ENCODE measurements at places on chromosomes 13 and 19.

GRCh38 chr19:45218911-45219743 lies 26.1 kb downstream of the EXOC3L2 start:
- no peak for DNase-seq

- no peak for DNase-seq
Measured at GRCh38 chr19:54662730-54663129, at the start of gene LILRB4. Gene LILRB4 (plus strand): TSS chr19:54662985. CDS start chr19:54663034, 49 bp downstream.

DNA sequence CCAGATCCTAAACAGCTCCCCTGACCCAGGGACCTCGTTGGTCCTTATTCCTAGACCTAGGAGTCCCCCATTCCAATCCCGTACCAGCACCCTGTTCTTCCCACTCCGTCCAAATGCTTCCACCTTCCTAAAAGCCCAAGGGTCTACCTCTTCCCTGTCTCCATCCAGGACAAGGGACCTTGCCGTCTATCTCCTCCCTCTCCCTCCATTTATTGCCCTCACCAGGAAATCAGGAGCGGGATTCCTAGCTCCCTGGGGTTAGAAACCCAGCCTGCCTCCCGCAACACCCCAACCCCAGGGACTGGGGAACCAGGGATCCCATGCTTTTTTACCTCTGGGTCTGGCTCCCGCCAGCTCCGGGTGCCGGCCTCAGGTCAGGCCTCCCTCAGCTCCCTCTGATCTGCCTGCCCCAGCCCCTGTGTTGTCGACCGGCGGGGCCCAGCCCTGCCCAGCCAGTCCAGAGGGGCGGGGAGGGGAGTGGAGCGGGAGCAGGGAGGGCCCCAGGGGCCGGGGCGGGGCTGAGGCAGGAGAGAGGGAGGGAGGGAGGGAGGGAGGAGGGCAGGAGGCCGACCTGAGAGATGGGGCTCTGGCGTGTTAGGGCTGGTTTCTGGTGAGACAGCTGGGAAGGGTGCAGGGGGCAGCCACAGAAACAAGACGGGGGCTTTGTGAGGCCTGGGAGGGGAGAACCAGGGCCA lies at the start of gene B3GNT8:
Gene B3GNT8 (minus strand): TSS at position 423 of the 695 bp plus-strand sequence. CDS start 596 bp downstream, outside the sequence.
- peak; percentile 48 for DNase-seq

DNA sequence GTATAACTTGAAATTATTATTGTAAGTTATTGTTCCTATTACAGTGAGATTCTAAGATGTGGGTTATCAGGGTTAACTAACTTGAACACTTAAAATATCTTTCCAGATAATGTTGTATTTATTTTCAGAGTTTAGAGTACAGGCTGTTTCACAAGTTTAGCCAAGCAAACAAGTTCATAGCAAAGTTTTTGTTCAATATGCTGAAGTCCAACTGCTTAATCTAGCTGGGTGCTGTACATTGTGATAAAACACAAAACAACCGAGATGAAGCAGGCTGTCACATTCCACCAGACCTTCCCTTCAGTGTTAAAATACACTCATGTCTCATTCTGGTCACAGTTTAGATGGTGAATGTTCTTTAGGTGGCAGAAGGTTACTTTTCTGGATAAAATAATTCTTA lies 148.0 kb upstream of the PCDH20 start:
- no peak for DNase-seq

- DNase-seq, result no peak
Measured at GRCh38 chr13:74187564-74187963, 53.4 kb upstream of the KLF12 start.

DNA sequence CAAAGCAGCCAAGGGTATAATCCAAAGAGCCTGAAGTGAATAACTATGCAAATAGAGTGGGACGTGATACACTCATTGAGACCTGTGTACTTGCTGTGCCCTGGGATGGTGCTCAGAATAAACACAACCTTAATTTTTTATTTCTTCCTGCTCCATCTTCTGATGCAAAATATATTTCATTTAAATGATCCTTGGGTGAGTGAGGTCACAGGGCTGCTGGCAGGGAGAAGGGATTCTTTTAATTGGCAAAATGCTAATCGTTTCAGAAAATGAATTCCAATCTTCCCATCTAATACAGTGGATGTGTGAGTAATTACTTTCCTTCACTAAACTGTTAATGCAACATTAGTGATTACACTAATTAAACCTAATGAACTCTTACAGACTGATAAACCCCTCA lies 63.5 kb downstream of the SIAH3 start:
- no peak for DNase-seq

DNA sequence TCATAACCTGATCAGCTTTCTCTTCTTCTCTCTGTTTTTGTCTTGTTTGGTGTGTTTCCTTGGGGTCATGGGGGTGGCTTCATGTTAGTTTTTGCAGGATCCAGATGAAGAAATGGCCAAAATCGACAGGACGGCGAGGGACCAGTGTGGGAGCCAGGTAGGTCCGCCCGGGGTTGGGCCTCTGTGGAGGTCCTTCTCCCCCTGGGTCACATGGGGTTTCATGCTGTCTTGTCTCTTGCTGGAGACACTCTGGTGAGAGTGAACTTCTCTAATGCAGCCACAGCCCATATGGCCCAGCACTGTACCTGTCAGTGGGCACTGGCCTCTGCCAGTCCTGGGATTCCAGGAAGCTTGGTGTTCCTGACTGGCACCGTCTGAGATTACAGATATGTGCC lies 1.1 kb downstream of the CCNE1 start:
- no peak for DNase-seq

GRCh38 chr13:99389520-99390304 lies 82.5 kb upstream of the GPR183 start:
- DNase-seq, result no peak

- no peak for DNase-seq
Measured at GRCh38 chr13:77874406-77874805, 44.2 kb downstream of the EDNRB start.

DNA sequence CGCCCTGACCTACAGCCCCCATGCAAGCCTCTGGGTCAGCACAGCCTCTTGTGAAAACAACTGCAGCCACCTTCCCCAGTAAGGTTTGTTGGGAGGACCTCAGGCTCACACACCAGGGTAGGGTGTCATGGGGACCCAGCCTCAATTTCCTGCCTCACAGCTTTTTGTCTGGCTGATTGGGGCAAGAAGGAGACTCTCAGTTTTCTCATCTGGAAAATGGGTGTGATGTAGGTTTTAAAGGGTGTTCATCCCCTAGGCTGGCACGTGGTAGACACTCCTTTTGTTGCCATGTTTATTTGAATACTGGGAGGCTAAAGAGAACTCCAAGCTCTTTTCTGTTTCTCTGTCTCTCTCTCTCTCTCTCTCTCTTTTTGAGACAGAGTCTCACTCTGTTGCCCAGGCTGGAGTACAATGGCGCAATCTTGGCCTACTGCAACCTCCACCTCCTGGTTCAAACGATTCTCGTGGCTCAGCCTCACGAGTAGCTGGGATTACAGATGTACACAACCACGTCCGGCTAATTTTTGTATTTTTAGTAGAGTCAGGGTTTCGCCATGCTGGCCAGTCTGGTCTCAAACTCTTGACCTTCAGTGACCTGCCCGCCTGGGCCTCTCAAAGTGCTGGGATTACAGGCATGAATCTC lies 18.2 kb upstream of the PLAUR start:
- no peak for DNase-seq

DNA sequence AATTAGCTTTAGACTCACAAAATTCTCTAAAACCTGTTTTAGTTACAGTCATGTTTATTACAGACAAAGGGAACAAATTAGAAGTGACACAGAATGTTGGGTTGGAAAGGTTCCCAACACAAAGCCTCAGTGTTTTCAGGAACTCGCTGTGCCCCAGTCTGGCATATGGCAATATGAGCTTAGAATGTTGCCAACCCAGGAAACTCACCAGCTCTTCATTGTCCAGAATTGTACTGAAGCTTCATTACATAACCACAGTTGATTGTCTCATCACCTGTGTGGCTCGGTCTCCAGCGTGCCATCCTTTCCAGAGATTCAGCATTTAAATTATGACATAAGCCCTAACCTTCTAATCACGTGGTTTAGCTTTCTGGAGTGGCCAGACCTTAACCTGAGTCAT lies 19.1 kb downstream of the ZNF264 start:
- DNase-seq, result no peak

GRCh38 chr13:40457929-40458719 lies 208.3 kb downstream of the FOXO1 start:
- no peak for DNase-seq

GRCh38 chr13:37485756-37486155 lies 112.8 kb downstream of the POSTN start:
- no peak for DNase-seq

- DNase-seq, result no peak
Measured at GRCh38 chr19:47005164-47005641, 14.4 kb upstream of the NPAS1 start.

DNA sequence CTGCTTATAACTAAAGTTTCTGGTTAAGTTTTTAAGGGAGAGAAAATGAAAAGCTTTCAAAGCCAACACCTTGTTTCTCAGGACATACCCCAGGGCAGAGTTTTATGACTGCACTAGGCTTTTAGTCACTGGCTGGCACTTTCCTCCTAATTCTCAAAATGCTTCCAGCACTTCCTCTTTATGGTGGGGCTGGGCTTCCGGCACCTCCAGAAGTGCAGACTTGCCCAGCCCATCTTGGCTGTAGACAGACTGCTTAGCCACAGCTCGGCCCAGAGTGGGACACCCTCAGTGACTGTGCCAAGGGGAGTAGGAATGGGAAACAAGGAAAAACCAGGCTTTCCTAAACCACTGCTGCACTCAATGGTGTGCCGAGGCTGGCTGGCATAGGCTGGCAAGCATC lies 23.2 kb upstream of the GTF3A start:
- no peak for DNase-seq

- no peak for DNase-seq
Measured at GRCh38 chr19:29285878-29286277, 72.9 kb upstream of the UQCRFS1 start.

GRCh38 chr13:112392719-112393118 lies 16.6 kb downstream of the SPACA7 start:
- no peak for DNase-seq

DNA sequence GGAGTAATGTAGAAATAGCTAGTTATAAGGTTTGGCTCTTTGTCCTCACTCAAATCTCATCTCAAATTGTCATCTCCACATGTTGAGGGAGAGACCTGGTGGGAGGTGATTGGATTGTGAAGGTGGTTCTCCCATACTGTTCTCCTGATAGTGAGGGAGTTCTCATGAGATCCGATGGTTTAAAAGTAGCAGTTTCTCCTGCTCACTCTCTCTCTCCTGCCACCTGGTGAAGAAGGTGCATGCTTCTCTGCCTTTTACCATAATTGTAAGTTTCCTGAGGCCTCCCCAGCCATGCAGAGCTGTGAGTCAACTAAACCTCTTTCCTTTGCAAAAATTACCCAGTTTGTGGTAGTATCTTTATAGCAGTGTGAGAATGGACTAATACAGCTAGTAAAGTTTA lies 849.4 kb downstream of the DACH1 start:
- DNase-seq, result no peak

DNA sequence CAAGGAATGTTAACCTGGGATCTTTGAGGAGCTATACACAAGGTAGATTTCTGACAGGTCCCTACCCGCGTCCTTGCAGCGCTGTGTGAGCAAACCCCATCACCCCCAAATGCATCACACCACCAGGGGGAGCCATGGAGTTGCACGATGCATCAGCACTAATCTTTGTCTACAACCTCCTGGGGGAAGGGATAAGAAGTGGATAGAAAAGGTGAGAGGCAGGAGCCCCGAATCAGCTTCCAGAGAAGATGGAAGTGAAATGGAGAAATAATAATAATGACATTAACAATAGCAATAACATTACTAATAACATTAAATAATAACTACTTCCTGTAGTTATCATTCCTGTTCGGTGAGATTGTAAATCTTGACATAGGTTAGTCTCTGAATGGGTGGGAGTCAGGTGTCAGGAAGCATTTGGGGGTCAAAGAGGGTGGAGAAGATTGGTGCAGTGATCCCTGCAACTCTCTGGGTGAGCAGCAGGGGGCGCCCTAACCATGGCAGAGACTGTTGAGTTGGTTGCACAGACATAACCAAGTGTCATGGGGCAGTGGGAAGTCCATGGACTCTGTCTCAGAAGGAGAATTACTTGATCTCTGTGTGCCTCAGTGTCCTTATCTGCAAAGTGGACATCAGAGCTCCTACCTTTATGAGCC lies 16.5 kb downstream of the SIGLEC7 start:
- DNase-seq, result peak; percentile 3

- peak; percentile 69 for DNase-seq
Measured at GRCh38 chr13:51681037-51681678, 96.9 kb downstream of the WDFY2 start.
